Germinal center (tissue), 1 donor: ENCODE measurements at places on chromosomes 2 and 18.
A peak's percentile ranks its signal among the peaks of the same experiment; 100 is the strongest.

DNA sequence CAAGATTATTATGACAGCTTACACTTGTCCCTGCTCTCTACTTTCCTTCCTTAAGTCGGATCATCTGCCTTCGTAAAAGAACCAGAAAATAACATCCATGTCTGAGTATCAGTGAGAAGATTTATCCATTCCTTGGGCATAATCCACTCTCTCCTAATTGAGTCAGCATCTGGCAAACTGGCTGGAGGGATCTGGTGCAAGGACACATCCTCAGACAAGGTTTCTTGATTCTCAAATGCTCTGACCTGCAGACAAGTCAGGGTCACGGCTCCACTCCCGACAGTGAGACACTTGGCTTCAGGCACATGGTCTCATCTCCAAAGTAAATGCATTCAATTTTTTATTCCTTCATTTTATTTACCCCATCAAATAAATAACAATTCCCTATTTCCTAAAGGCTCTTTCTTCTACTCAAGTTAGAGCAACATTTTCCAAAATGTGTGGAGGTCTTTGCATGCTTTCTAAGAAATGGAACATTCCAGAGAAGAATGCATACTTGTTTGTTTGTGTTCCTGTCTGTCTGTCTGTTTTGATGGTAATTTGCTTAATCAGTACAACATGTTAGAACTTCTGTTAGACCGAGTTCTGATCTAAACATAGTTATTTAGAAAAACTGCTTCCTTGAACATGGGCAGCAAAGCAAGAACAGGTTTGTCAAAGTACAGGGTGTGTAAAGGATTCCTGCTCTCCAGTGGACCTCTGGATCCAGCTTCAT is 246.9 kb downstream of the IRS1 start:
- DNase-seq, result no peak

GRCh38 chr18:35371412-35372195 is 5.5 kb downstream of the ZNF396 start:
- DNase-seq, result no peak

GRCh38 chr2:65050931-65051330 is 5.3 kb upstream of the CEP68 start:
- DNase-seq, result no peak

GRCh38 chr18:79522451-79523205 is 126.9 kb downstream of the NFATC1 start:
- DNase-seq, result no peak

DNA sequence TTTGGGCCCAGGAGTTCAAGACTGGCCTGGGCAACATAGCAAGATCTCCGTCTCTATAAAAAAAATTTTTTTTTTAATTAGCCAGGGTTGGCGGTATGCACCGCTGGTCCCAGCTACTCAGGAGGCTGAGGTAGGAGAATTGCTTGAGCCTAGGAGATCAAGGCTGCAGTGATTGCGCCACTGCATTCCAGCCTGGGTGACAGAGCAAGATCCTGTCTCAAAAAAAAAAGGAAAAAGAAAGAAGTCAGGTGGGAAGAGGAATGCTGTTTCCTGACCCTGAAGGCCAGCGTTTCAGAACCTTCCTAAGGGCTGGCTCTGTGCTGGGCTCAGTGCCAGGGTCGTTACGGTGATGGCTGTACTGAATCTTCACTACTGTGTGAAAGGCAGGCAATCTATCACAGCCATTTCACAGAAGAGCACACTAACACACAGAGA is 35.0 kb upstream of the AGAP1 start:
- DNase-seq, result no peak

- DNase-seq, result no peak
Measured at GRCh38 chr2:85717308-85718008, 23.3 kb downstream of the GNLY start.

DNA sequence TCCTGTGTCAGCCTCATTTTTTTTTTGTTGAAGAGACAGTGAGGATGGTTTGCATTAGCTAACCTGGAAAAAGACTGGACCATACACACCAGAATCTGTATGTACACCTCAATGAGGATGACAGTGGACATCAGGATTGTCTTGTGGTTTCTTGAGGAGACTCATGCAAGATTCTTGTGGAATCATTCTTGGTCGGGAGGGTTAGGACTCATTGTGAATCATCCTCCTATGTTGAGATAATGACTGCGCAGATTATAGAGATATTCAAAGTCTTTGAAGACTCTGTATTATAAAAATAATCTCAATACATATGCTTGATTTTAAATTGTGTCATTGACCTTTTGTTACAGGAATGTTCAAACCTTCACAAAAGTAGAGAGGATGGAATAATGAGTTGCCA is 49.1 kb upstream of the DOCK10 start:
- DNase-seq, result no peak

DNA sequence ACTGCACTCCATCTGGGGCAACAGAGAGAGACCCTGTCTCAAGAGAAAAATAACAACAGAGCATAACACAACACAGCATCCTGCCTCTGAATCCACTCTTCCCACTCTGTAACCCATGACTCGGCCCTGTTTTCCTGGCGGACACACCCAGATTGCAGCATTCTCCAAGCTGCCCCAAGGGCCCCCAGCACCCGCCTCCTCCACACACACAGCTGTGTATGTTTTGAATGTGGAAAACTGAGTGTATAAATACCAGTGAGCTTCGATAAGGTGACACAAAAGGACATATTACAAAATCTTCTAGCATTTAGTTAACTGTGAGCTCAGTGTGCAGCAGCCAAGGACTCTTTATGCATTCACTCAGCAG is 13.0 kb downstream of the IMPA2 start:
- no peak for DNase-seq

- DNase-seq, result no peak
Measured at GRCh38 chr2:3207091-3207491, 170.5 kb downstream of the EIPR1 start.

DNA sequence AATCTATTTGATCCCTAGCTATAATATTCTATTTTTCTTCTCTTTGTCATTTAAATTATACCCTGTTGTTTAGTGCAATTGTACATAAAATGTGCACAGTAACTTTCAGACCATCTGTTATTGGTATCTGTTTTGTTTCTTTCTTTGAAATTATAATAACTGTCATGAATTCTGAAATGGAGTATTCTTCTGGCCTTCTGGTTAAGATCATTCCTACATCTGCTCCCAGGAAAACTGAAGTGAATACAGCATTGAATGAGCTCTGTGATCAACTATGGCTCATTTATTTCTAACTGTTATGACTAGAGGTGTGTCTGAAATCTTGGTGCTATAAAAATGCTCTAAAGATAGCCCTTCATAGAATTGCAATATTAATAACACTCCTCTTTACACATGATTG is 788.4 kb upstream of the TMEFF2 start:
- no peak for DNase-seq

- no peak for DNase-seq
Measured at GRCh38 chr2:26645762-26646161, 4.6 kb upstream of the CIB4 start.

DNA sequence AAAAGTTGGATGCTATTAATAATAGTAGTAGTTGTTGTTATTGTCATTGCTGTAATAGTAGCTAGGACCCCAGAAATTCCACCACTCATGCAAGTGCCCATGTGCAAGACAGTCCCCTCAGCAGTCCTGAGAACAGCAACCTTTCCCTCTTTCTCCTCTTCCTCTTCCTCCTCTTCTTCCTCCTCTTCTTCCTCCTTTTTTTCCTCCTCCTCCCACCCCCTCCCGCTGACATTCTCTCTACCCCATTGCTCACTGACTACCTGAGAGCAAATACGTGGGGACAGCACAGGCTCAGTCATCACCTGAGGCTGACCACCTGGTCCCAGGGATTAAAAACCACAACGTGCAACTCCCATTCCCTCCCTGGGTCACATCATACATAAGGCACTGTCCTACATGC is 41.8 kb downstream of the SMAD7 start:
- DNase-seq, result no peak

DNA sequence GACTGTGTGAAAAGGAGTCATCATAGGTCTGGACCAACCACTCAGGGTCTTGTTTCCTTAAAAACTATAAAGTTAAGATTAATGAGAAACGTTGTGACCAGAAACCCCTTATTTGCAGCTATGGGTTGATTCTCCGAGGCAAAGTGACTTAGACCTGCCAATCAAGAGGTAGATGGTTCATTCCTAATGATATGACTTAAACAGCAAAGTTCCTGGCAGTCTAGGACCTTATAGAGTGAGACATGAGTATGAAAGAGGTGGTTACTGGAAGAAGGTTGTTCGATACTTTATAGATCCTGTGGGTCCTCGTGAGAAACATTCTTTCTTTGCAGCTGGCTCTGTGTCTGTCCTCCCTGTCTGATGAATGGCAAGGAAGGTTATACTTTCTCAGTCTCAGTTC is 8.0 kb downstream of the SFXN5 start:
- DNase-seq, result no peak

GRCh38 chr18:77209587-77209986 is 40.1 kb upstream of the GALR1 start:
- DNase-seq, result no peak

- no peak for DNase-seq
Measured at GRCh38 chr2:45303417-45304202, 294.4 kb upstream of the SIX2 start.

DNA sequence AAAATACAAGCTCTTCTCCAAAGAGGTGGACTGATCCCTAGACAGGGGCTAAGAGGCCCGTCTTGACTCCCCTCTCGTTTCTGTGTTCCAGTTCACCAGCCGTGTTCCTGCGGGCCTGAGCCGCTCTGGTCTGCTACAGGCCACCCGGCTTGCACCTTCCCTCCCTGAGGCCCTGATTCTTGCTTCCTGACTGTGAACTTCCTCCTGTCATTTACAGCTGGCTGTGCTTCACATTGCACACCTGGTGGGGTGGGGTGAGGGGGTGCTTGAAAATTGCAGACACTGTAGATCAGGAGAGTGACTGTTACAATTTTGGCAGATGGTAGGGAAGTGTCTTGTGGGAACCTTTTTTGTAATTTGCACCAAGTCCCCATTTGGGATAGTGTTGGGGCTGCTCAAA is 64.4 kb downstream of the TSN start:
- peak; percentile 19 for DNase-seq

DNA sequence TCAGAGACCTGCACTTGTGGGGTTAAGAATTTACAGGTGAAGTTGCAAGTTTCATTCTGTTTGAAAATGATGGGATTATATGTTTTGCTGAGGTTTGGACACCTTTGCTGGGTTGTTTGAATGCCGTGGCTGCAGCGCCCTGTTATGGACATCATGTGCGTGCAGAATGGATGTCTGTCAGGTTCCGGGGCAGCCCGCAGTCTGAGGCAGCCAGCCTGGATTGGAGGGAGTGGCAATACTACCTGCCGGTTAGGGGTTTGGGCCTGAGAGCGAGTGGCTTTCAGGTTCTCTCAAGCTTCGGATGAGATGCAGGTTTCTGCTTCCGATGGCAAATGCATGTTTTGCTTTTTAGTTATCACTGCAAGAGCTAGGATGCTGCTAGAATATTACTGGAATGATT is 1.1 kb downstream of the CASP8 start:
- DNase-seq, result no peak

DNA sequence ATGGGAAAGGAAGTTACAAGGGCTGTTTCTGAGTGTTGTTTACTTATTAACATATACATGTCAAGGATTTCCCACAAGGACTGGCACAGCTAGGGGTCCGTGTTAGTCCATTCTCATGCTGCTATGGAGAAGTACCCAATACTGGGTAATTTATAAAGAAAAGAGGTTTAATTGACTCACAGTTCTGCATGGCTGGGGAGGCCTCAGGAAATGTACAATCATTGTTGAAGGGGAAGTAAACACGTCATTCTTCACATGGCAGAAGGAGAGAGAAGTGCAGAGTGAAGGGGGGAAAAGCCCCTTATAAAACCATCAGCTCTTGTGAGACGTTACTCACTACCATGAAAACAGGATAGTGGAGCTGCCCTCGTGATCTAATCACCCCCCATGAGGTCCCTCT is 128.9 kb upstream of the CELF4 start:
- no peak for DNase-seq

DNA sequence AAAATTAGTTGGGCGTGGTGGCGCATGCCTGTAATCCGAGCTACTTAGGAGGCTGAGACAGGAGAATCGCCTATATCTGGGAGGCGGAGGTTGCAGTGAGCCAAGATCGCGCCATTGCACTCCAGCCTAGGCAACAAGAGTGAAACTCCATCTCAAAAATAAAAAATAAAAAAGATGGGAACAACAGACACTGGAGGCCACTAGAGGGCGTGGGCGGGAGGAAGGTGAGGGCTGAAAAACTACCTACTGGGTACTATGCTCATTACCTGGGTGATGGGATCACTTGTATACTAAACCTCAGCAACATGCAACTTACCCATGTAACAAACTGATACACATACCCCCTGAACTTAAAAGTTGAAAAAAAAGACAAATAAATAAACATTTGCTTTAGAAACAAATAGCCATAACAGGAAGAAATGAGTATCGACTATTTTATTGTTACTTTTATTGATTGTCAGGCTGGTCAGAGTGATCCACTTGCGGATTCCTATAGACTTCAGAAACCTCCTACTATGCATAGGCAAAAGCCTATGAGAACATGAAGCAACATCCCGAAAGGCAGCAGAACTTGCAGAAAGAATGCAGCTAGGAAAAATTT is 61.0 kb downstream of the TMEM163 start:
- no peak for DNase-seq

GRCh38 chr18:39200153-39200552 is 1634.6 kb upstream of the CELF4 start:
- no peak for DNase-seq

DNA sequence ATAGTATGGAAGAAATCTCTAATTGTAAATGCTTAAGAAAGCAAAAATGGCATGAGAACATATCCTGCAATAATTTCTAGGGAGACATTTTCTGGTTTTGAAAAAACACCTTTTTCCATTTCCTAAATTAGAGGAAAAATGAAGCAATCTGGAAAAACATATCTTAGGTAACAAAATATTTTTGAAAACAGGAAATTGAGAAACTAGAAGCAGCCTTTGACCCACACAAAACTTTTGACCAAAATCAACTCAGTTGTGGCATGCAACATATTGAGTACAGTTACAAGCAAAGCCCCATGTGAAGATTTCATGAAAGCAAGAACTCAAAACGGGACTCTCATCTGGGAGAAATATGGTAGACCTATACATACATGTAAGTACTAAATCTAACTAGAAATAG is 28.6 kb upstream of the CHAC2 start:
- DNase-seq, result no peak

DNA sequence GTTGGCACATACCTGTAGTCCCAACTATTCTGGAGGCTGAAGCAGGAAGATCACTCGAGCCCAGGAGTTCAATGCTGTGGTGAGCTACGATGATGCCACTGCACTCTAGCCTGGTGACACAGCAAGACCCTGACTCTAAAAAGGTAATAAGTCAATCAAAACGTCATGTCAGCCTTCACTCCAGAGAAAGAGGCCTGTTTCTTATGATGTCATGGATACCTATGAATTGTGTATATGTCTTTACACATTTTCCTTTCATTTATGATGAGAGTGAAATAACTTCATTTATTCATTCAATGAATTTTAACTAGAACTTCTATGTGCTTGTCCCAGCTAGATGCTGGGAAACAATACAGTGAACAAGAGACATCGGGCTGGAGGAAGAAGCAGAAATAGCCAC is 25.0 kb upstream of the ID2 start:
- no peak for DNase-seq

DNA sequence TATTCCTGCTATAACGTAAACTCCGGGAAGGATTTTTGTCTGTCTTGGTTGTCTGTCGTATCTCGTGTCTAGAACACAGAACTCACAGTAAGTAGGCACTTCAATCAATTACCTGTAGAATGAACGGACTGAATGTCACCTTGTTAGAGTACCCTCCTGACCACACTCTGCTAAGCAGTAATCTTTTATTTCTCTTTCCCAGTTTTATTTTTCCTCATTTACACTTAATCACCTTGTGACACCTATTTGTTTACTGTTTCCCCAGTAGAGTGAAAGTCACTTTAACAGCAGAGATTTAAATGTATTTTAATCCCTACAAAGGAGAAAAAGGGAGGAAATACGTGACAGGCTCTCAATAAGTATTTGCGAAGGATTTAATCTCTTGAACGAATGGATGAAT is 514 bp upstream of the EPB41L5 start:
- DNase-seq, result no peak
